ENCODE measurements at places on chromosomes 4 and X. TPM values are rescaled to one million over a fixed set of nuclear protein-coding genes. Genes with fewer than 3 reads are reported as not detected.

Gene SRPX
- not detected for total RNA-seq

Gene ATP1B4
- total RNA-seq: not detected

Gene OPRPN
- not detected for total RNA-seq

Gene ARMCX1
- 1.4 TPM for total RNA-seq

Gene OCIAD2
- 72.1 TPM for total RNA-seq

Gene ADGRG4
- not detected for total RNA-seq

Gene ZCCHC18
- total RNA-seq: 7.5 TPM

Gene PRR32
- total RNA-seq: not detected

Gene RAB33A
- 9.7 TPM for total RNA-seq

Gene TMEM184C
- total RNA-seq: 11.7 TPM

Gene CTSO
- total RNA-seq: 6.1 TPM

Gene SSX4B
- total RNA-seq: not detected

Gene SMARCA1
- total RNA-seq: 0.39 TPM

Gene GASK1B
- not detected for total RNA-seq

Gene CHST7
- 9.7 TPM for total RNA-seq

Gene SRPX2
- total RNA-seq: not detected

Gene ZAR1
- total RNA-seq: not detected

Gene CYLC1
- total RNA-seq: not detected

Gene MXRA5
- total RNA-seq: not detected

Gene RIPPLY1
- total RNA-seq: not detected

Gene ZNF732
- not detected for total RNA-seq

Gene HTN1
- total RNA-seq: not detected

Gene PJA1
- 38.7 TPM for total RNA-seq

Gene DCAF8L2
- not detected for total RNA-seq

Gene CTAG2
- total RNA-seq: not detected

Gene FGB
- not detected for total RNA-seq

Gene PABPC5
- total RNA-seq: not detected

Gene ADH1A
- total RNA-seq: not detected

Gene SYP
- total RNA-seq: 0.65 TPM

Gene AFP
- total RNA-seq: not detected

Gene KIAA1210
- total RNA-seq: not detected

All from CD8-positive, alpha-beta T cell (primary cell).